ENCODE measurements at places on chromosomes 11 and 22.

GRCh38 chr11:125494974-125495725, 915 bp downstream of the FEZ1 start:
- no peak for DNase-seq

- no peak for DNase-seq
Measured at GRCh38 chr11:47765086-47765485, 2.1 kb downstream of the FNBP4 start.

- no peak for DNase-seq
Measured at GRCh38 chr22:40592352-40593113, 44.0 kb downstream of the MRTFA start.

DNA sequence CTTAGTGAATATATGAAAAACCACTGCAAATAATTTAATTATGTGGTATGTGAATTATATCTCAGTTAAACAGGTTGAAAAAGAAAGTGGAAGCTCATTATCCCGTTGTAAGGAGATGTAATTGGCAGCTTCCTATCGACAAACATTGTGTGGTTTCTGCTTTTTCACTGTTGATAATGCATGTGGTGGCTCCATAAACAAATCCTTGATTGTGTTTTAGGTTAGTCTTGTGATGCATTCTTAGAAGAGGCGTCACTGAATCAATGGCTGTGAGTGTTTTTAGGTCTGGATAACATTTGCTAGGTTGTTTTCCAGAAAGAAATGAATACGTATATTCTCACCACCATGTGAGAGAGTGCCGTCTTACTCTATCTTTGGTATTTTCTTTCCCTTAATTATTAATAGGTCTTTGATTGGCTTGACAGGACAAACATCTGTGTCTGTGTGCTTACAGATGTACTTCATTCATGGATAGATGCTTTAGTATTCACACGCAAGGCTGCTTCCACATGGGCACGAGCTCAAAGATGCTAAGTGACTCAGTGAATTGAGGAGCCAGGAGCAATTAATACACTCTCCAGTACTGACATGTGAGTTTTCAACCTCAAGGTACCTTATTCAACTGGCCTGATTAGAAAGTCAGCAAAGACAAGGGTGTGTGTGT, 166.7 kb downstream of the TBC1D22A start:
- no peak for DNase-seq

DNA sequence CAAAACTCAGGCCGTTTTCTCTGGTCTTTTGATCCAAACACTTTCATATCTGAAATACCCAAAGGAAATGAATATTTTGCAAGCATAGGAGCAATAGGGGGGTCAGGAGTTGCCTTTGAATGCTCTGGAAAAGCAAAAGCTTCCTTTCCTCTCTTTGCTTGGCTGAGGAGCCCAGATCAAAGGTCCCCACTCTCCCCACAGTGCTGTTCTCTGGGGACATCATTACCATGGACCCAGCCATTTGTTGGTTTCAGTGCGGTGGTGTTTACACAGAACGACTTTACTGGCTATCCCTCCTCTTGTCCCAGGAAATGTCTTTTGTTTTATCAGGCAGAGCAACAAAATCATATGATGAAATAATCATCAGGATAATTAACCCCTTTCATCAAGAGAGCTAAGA, 1089.1 kb downstream of the TBC1D22A start:
- no peak for DNase-seq

GRCh38 chr22:36764060-36764459, 11.9 kb downstream of the IFT27 start:
- no peak for DNase-seq

DNA sequence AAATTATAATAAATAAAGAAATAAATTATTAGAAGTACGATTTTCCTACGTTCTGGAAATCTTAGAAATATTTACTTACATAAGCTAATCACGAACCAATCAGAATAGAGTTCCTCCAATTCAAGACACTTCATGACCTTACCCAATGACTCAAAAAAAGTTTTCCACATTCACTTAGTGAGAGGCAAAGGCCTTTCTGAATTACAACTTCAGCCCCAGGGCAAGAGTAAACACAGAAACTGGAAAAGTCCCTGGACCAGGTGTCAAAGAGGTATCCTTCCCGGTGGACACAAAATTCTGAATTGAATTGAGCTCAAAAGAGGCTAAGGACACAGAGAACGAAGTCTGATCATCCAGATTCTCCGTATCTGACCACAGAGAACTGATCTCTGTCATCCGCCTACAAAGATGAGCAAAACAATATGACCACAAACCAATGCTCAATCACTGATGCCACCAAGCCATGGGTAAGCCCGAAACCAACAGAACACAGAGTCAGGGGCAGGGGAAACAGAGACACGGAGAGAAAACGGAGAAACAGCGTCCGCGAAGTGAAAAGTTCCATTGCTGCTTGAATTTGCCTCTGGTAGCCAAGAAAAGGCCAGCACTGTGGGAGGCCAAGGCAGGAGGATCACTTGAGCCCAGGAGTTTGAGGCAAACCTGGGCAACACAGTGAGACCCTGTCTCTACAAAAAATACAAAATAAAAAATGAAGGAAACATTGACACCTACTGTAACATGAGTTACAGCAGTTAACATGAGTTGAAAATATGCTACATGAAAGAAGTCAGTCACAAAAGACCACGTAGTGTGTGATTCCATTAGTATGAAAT, 6.8 kb downstream of the BID start:
- no peak for DNase-seq

DNA sequence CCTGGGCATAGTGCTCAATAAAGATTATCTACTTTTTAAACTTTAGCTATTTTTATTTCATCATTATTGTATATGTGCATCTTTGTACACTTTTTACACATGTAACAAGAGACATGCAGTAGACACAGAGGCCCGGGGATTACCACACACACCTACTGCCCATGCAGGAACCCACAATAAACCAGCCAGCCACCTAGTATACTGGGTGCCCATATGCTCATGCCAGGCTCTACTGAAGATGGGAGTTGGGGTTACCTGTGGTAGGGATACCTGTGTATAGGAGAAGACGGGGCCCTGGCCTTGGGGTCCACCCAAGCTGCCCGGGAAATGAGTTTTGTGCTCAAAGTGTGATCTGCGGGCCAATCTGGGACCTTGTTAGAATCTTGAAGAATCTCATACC, 31.2 kb upstream of the P2RY2 start:
- DNase-seq: no peak

- DNase-seq: no peak
Measured at GRCh38 chr22:47061226-47061625, 298.8 kb downstream of the TBC1D22A start.

- DNase-seq: no peak
Measured at GRCh38 chr22:26482161-26482560, 1.4 kb downstream of the HPS4 start.

DNA sequence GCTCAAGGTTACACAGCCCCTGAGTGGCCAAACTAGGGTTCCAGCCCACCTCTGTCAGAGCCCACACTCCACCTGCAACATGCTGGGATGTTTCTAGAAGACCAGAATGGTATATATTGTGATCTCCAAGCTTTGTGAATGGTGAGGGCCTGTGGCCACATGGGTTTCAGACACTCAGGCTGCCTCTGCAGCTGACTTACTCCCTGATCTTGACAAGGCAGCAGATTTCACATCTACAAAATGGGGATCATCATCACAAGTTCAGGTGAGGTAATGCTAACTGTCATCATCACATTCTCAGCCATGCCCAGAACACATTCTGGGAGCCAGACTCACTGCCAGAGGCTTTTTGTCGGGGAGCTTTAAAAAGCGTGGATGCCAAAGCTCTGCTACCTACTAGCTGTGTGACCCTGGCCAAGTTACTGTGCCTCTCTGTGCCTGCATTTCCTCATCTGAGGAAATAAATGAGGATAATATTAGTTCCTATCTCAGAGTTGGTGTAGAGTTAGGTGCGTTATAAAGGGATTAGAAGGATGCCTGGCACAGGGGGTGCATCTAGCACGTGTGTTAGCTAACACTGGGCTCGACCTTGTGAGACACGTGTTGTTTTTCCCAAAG, 24.9 kb upstream of the WNT11 start:
- no peak for DNase-seq

DNA sequence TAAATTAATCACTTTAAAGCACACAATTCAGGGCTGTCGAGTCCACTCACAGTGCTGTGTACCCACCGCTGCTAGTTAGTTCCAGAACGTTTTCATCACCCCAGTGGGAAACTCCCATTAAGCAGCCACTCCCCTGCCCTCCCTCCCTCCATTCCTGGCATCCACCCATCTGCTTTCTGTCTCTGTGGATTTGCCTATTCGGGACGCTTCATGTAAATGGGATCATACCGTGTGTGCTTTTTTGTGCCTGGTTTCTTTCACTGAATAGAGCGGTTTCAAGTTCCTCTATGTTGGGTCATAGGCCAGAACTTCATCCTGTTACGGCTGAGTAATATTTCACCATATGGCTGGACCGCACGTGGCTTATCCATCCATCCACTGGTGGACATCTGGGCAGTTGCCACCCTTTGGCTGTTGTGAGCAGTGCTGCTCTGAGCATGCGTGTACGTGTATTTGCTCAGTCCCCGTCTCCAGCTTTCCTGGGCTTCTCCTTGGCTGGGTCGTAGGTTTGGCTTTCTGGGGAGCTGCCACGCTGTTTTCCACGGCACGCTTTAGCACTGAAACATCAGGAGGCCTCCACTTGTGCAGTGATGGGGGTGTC, 30.1 kb downstream of the ARHGAP8 start:
- no peak for DNase-seq

DNA sequence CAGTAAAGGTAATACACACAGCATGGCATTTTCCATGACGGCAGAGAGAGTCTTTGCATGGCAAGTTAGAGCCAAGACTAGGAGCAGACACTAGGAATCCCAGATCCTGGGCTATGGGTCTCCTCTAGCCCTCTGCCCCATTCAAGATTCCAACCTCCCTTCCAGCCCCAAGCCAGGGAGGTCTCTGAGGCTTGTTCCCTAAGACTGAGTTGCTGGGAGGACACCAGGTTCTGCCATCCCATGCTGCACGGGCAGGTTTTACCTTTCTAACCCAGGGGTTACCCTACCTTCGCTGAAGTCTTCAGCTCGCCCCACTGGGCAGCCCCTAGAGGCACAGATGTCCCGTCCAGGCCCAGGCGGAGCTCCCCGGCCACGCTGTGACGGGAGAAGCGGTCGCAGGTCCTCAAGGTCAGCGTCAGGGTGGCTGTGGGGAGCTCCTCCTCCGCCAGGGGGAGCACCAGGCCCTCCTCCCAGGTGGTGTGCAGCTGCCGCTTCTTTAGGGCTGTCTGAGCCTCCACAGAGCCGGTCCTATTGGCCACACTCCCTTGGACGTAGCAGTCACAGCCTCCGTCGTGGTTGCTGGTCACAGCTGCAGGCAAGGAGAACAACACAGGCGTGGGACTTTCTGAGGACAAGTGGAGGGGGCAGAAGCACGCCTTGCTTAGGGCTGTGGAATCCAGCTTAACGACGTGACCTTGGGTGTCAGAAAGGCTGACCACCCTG, 33.8 kb downstream of the SYT13 start:
- DNase-seq: peak; percentile 34

- no peak for DNase-seq
Measured at GRCh38 chr22:39482768-39483167, 19.3 kb upstream of the MIEF1 start.

- DNase-seq: no peak
Measured at GRCh38 chr11:85089654-85090053, 537.5 kb downstream of the DLG2 start.
